ENCODE measurements at places on chromosomes 7 and 10. TPM values are rescaled to one million over a fixed set of nuclear protein-coding genes. Genes with fewer than 3 reads are reported as not detected.

DNA sequence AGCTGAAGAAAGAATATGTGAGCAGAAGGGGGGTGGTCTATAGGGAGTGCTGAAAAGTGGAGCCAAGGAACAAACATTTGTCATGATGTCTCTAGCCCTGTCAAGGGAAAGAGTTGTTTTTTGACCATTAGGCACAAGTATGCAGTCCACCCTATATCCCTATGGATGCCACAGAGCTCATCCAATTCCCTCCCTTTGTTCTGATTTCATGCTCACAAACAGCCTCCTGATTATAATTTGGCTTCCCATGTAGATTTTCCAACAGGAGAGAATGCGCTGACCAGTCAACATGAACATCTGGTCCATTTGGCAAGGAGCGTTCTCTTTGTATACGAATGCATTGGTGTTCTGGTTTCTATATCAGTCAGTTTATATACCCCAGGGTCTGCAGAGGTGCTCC is 12.1 kb upstream of the CEP41 start:
- DNase-seq, result no peak

GRCh38 chr10:105586451-105587098 is 945.5 kb downstream of the SORCS3 start:
- DNase-seq, result no peak

Gene ANKRD61
- total RNA-seq, result 0.18 TPM

GRCh38 chr7:112707655-112708054 is 82.5 kb downstream of the TMEM168 start:
- no peak for DNase-seq

Gene CUBN
- 0.10 TPM for total RNA-seq
